ENCODE measurements at places on chromosomes 7 and 10.

DNA sequence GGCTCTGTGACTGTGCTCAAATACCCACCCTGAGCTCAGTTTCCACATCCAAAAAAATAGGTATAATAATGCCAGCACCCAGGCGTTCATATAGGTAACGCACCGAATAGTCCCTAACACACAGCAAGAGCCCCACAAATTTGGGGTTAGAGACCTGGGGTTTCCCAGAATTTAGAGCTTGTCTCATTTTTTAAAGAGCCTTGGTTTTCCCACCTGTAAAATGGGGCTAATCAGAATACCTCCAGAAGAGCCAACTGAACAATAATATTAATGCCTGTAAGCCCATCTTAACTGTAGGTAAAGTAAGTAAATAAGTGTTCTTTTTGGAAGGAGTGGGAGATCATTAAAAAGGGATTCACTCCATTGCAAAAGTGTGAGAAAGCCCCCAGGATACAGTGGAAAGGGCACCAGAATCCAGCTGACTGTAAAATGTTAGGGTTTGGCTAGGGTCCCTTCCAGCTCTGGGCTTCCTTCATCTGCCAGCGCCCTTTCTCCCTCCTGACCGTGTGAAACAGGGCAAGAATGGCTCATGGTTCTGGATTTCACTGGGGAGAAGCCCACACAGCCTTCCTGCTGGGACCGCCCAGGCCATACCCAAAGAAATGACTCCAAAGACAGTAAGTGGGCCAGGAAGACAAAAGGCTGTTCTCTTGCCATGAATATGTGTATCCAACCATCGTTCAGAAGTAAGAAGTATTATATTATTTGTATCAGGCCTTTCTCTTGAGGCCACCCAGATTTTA lies 2.1 kb downstream of the MTURN start:
- no peak for DNase-seq

GRCh38 chr7:99794585-99795502 lies 10.9 kb upstream of the CYP3A4 start:
- DNase-seq = no peak

- no peak for DNase-seq
Measured at GRCh38 chr7:108771853-108772252, 202.2 kb downstream of the DNAJB9 start.

DNA sequence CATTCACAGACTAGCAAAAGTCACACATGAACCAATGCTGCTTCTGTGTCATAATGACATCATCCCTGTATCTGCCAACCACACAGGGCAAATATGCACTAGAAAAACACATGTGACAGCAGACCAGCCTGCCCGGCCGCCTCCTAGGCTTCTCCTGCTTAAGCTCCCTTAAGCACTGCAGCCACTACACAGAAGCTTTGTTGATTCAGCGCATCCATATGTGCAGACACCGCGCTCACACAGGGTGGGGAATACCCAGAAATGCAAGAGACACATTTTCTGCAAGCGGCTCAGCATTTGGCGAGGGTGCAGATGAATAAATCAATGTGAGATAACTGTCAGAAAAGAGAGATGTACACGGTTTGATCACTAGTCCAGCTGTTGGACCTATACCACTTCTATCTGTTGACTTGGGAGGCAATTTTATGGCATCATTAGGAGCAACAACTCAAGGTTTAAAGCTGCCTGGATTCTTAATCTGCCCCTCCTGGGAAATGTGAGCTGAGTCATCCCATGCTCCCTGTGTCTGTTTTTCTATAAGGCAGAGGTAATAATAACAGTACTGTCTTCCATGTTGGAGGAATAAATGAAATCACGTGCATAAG lies 33.4 kb downstream of the CPXM2 start:
- DNase-seq = no peak

GRCh38 chr7:98869597-98870120 lies at the start of gene TMEM130:
TMEM130 (minus strand) TSS chr7:98870014; CDS start chr7:98869861, 153 bp downstream.
- DNase-seq = no peak

Data from H54 (cell line).